ENCODE measurements at places on chromosomes 12 and 14.

- no peak for DNase-seq
These were observed 10.5 kb downstream of the CACNA2D4 start for GRCh38 chr12:1907652-1908611.

GRCh38 chr12:39116861-39117260, 211.5 kb upstream of the CPNE8 start:
- no peak for DNase-seq

GRCh38 chr14:40252817-40253447, 820.7 kb upstream of the FBXO33 start:
- DNase-seq, result no peak

GRCh38 chr14:54488646-54489317, at the start of gene GMFB:
TSS of gene GMFB (minus strand) at chr14:54488980. CDS start at chr14:54488927, 53 bp downstream.
- peak; percentile 90 for DNase-seq

GRCh38 chr14:36986407-36986806, 186.0 kb downstream of the SLC25A21 start:
- DNase-seq, result no peak

All from prostate gland (tissue), 2 donors.